ENCODE measurements at places on chromosomes 12 and 14. TPM values are rescaled to one million over a fixed set of nuclear protein-coding genes. Genes with fewer than 3 reads are reported as not detected.

DNA sequence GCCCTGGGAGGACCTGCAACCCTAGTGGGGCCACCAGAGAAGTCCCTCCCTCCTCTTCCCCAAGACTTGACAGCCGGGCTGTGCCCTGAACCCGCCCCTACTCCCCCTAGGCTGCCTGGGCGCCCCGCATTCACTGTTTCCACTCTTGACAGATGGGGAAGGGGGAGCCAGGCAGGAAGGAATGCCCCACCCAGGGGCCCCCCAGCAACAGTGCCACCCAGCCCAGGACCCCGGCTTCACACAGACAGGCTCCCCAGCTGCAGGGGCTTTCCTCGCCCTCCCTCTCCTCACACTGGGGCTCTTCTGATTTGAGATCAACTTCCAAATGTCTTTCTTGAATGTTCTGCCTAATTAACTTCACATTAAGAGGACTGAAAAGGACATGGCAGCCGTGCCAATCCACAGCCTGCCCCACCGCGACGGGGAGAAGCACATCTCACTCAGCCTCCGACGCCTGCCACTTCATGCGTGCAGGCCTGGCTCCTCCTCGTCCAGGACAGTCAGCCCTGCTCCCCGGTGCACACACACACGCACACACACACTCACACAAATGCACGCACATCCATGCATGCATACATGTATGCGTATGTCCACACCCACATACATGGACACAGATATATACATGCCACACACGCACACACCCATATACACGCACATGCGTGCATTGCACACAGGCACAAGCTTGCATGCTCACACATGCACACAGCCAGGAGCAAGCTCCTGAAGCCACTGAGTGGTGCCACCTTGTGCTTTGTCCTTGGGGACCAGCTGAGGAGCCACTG lies 19.6 kb upstream of the C14orf180 start:
- DNase-seq, result no peak

- DNase-seq, result no peak
Observed at GRCh38 chr14:46057799-46058198, 593.8 kb downstream of the RPL10L start.

GRCh38 chr14:85732031-85732430 lies 202.1 kb downstream of the FLRT2 start:
- no peak for DNase-seq

GRCh38 chr14:94769391-94770250 lies at the start of gene GSC:
Gene GSC, minus strand, starts transcription at chr14:94770113. Its CDS starts 98 bp downstream, at chr14:94770015.
- DNase-seq, result peak; percentile 76

- DNase-seq, result no peak
Observed at GRCh38 chr12:51977320-51977753, 25.8 kb downstream of the ACVR1B start.

DNA sequence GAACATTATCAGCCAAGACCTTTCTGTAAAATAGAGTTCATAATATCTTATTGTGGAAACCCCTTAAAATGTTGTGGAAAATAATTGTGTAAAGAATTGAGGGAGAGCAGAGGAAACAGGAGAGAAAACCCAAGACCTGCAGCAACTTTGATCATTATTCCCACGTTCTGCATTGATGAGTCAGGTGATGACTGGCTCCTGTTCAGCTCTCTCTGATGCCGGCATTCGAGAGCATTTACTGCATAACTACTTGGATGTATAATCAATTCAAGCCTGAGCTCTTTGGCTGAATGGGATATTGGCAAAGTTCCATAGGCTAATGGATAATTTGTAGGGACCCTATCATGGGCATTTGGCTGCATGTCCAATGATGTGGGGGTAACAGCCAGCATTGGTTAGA lies 176.3 kb upstream of the ARID2 start:
- no peak for DNase-seq

DNA sequence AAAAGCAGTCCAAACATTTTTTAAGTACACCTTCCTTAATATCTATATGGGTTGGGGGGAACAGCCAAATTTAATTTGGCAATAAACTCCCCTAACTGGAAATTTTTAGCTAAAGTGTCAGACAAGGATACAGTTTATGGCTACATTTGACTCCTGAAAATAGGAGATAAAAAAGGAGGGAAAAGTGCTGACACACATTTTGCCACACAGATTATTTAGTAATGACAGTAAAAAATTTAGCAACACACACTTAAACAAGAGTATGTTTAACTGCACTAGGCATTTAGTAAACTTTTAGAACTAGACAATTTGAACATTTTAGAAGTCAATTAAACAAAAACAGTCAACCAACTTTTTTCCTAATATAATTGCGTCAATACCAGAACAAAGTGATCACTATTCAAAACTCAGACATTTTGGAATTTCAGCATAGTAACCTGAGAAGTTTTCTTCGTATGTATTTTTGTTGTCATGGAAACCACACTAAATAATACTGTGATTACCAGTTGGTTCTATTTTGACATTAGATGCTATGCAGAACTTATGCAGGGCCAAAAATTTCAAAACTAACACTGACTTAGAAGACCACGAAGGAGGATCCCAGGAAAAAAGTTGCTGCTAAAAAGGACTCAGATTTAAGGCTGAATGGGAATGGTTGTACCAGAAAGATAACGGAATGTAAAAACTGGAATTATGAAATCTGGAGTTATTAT lies 13.4 kb downstream of the GMFB start:
- peak; percentile 18 for DNase-seq

DNA sequence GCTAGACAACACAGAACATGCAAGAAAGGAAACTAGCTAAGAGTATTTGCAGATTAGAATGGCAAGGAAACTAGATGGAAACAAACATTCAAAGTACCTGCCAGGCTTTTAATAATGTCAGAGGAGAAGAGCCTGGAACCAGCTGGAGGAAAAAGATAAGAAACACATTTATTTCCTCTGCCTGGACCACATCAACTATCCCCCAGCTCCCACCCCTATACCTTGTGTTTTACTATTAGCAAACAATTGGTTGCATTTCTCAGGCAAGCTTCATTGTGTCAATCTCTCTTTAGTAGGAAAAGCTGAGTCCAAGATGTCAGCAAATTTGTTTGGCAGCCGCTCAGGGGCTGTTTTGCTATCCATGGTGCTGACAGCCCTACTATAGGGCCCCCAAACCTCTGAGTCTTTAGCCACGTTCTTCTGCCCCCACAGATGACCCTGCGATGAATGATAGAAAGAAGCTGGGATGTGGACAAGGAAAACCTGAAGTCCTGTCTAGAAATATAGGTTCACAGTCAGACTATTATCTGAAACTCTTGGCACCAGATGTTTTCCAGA lies 11.6 kb upstream of the SYNDIG1L start:
- no peak for DNase-seq

- DNase-seq, result no peak
Observed at GRCh38 chr14:68594737-68595380, 198.0 kb downstream of the ZFP36L1 start.

- no peak for DNase-seq
Observed at GRCh38 chr14:101719708-101720107, 41.8 kb upstream of the PPP2R5C start.

The CD69 gene
- polyA plus RNA-seq, result 0.42 TPM

GRCh38 chr12:45518291-45519235 lies 210.9 kb upstream of the ARID2 start:
- no peak for DNase-seq

DNA sequence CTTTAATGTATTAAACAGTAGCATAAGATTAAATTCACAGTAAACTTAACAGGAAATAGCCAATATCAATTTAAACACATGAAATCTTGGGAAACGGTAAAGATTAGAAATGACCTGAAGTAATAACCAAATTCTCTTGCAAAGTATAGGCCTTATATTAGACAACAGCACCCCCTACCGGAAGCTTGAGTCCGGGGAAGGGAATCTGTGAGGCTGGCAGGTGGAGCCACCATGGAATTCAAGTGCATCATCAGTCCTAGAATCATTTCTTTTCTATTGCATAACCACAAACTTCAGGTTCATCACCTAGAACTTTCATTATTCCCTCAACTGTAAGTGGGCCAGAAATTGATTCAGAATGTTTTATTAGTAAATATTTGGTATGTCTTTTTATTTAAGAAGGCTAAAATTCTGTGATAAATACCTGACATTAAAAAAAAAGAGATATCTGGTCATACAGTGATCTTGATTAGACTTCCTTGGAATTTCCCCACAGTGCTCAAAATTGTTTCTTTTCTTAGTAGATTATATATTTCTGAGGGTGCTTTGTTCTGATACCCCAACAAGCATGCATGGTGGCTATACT lies 48.6 kb downstream of the AP5M1 start:
- DNase-seq, result peak; percentile 68

GRCh38 chr12:3417937-3418462 lies 73.0 kb upstream of the PRMT8 start:
- no peak for DNase-seq

GRCh38 chr12:32098112-32098511 lies 8.5 kb upstream of the BICD1 start:
- no peak for DNase-seq

DNA sequence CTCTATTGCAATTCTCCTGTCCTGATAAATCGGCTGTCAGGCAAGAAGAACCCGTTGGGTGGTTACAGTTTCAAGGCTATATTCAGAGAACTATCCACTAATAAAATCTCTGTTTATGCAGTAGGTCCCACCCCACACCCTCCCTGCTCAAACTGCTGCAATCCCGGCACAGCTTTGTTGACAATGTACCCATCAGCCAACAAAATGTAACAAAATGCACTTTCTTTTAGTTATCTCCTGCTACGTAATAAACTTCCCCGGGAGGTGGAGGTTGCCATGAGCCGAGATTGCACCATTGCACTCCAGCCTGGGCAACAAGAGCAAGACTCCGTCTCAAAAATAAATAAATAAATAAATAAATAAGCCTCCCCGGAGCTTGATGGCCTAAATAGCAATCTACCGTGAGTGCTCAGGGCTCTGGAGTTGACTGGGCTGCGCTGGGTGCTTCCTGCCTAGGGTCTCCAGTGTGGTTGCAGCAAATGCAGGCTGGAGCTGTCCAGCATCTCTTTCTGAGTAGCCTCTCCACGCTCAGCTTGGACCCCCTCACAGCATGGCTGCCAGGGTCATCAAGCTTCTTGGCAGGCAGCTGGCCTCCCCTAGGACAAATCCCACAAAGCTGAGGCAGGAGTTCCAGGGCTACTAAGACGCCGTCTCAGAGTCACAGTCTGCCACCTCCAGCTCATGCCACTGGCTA lies 43.2 kb upstream of the FBRSL1 start:
- no peak for DNase-seq

The PIWIL1 gene
- 0.16 TPM for polyA plus RNA-seq

DNA sequence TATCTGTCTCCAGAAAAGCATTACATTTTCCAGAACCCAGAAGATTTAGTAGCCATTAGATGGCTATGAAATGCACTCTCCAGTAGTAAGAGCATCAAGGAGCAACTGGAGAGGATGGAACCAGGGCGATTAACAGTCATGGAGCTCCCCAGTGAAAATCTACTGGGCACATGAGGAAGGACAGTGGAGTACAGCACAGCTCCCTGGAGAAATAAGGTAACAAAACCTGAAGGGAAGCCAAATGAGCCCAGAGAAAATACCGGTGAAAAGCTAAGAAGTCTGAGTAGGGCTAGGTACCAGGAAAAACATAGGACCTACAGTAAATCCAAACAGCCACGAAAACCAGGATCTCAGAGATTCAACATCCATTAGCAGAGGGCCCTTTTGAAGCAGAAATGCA lies 21.6 kb downstream of the SOX5 start:
- DNase-seq, result no peak

- DNase-seq, result no peak
Observed at GRCh38 chr12:131855521-131856142, 27.4 kb downstream of the MMP17 start.

Data from muscle of back (tissue), 13 donors.